ENCODE measurements at places on chromosomes 3 and 15. TPM values are rescaled to one million over a fixed set of nuclear protein-coding genes. Genes with fewer than 3 reads are reported as not detected.

Gene NISCH
- 153 TPM for total RNA-seq

DNA sequence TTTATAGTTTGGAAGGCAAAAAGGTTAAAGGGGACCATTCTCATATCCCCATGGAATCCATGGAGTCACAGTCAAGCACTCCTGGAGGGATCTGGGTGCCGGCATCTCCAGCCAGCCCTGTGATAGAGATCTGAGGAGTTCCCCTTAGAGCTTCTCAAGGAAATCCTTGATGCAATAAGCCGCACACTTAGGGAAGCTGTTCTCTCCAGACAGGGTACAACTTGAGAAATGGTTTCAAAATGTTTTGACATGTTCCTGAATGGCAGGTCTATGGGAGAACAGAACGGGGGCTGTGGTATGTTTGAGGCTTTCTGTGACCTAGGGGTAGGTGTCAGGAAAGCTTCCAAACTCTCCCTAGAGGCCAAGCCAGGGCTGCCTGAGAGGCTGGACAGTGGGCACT is 292.9 kb downstream of the TLE3 start:
- DNase-seq = no peak

Gene TRH
- total RNA-seq = not detected

Gene SNX22
- total RNA-seq = 0.14 TPM

DNA sequence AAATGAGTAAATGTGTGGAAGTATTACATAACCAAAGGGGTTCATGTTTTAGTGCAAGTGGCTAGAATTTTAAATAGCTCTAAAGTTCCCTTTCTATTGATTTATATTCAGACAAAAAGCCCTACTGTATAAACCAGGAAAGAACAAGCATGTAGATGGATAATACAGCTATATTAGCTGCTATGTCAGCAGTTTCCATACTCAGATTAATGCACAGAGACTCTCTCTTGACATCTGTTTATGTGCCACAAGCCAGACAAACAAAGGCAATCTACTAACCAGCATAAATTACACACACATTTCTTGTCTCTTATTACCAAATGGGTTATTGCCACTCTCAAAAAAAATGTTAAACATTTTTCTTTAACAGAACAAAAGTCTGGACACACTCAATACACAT is 760.1 kb upstream of the NECTIN3 start:
- no peak for DNase-seq

- DNase-seq = no peak
Observed at GRCh38 chr15:36778531-36778930, 199.1 kb downstream of the CDIN1 start.

- DNase-seq = no peak
Observed at GRCh38 chr3:115616461-115616860, 6.8 kb upstream of the GAP43 start.
